ENCODE measurements at places on chromosomes 6 and 20.

DNA sequence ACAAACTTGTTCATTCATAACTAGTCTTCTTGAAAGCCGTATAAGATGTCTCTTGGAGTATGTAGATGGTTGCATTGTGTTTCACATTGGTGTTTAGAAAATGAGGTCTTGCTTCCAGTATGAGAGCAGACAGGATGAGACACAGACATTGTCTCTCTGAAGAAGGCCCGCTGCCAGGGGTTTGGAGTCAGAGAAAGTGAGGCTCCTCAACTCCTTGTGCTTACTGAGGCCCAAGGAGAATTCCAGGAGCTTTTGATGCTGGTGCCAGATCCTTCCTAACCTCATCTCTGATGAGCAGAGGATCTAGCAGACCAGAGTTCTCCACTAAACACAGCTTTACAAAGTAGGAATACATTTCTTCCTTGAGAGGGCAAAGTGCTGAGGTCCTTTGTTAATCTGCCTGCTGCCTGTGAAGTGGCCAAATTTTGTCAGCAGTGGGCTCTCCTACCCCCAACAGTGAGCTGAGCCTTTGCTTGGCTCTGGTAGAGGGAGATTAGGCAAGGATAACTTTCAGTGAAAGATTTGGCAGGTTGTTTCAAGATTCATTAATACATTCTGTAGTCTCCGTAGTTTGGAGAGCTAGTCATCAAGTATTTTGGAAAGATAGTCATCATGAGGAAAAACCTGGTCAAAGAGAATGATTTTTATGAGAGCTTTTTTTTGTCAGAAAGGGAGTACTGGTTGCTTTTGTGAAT is 9.7 kb downstream of the MAPRE1 start:
- DNase-seq, result peak; percentile 34

- no peak for DNase-seq
Observed at GRCh38 chr6:135703621-135704020, 147.9 kb upstream of the PDE7B start.

DNA sequence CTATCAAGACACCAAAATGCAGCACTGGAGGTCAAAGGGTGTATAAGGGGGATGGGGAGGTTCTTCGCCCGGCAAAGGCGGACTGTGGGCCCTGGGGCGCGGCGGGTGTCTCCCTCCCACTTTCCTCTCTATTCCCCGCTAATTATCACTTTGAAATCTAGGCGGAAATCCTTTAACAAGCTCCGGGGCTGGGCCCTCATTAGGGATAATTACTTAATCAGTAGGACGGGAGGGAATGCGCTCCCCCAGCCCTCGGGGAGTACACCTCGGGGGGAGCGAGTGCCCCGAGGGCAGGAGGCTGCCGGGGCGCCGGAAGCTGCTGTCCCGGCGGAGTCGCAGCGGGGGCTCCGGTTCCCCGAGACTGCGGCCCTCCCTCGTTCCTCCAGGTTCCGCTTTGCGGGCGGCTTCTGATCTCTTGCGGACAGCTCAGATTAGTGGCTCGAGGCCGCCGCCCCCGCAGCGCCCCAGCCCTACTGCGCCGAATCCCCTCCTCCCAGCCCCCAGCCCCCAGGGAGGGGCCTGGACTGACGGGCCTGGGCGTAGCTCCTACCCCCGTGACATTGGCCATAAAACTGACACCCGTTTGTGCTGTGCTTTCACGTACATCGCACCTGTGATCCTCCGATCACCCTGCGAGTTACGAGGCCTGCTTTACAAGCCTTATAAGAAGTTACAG is 14.7 kb downstream of the MUCL3 start:
- DNase-seq, result peak; percentile 60

GRCh38 chr6:169487579-169488436 is 214.0 kb downstream of the WDR27 start:
- peak; percentile 18 for DNase-seq

GRCh38 chr6:71410681-71411080 is 122.1 kb downstream of the OGFRL1 start:
- DNase-seq, result no peak

GRCh38 chr6:134288538-134289203 is 29.2 kb downstream of the SGK1 start:
- peak; percentile 37 for DNase-seq

DNA sequence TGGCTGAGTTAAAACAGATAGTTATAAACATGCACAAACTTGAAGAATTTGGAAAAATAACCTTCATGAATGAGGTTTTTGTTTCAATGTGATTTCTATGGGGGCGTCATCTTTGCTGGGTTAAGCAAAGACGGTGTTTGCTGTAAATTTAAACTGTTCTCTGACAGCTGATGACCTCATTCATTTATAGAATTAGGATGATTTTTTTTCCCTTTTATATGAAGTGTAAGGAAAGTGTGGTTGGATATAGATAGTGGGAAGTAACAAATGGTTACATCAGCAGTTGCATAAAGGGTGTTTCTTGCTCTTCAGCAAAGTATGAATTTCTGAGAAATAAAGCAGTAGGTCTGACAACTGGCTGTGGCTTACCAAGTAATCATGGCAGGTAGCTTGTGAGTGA is 137.2 kb upstream of the CENPW start:
- no peak for DNase-seq

DNA sequence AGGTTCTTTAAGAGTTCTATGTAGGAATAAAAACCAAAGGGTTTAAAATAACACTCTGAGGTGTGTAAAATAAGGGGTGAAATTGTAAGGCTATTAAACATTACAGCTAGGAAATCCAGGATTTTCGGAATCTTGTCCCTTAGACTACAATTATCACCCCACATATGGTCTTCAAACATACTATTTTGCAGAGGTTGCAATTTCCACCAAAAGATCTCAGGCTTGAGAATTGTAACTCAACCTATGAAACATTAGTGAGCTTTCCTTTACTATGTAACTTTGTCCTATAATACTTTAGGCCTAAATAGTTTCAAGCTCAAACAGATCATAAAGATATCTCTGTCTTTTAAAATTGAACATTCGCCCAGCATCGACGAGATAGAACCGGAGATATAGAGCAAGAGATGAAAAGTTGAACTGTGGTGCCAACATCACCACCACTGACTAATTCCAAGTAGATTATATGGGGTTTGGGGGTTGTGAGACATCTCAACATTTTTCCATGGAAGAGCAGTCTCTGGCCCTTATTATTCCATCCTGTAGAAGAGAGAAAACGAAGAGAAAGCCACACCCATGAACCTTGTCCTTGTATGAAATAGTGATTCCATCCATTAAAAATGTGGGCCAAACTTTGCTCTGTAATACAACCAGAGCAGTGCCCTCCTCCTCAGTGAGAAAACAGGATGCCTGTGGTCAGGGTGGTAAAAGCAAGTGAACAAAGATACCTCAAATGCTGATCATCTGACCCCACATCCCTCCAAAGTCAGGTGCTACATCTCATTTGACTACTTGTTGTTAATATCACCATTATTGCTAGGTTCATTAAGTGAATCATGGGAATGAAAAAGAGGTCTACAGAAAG is 284.5 kb upstream of the GJE1 start:
- no peak for DNase-seq
